ENCODE measurements at places on chromosomes 6 and 20. TPM values are rescaled to one million over a fixed set of nuclear protein-coding genes. Genes with fewer than 3 reads are reported as not detected.

DNA sequence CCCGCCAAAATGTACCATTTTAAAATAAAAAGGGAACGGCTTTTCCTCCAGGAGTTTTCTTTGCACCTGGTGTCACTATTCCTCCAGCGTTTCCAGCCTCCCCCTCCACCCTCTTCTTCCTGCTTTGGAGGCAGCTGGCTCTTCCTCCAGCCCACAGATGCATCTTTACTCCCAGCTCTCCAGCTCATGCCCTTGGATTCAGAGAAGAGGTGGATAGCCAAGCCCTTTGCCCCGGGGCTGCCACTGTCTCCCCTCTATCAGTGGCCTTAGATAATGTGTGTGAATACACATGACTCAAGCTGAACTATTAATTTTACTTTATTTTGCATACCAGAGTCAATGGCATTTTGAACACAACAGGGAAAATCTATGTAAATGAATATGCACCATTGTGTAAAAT lies 15.3 kb upstream of the CDH4 start:
- no peak for DNase-seq

- DNase-seq: no peak
Observed at GRCh38 chr6:92376691-92377090, 1042.7 kb downstream of the EPHA7 start.

The FANCE gene
- total RNA-seq: 4.9 TPM

GRCh38 chr6:33880104-33880678 lies 76.4 kb upstream of the MLN start:
- DNase-seq: no peak

GRCh38 chr6:2237001-2237400 lies 8.4 kb downstream of the GMDS start:
- no peak for DNase-seq

DNA sequence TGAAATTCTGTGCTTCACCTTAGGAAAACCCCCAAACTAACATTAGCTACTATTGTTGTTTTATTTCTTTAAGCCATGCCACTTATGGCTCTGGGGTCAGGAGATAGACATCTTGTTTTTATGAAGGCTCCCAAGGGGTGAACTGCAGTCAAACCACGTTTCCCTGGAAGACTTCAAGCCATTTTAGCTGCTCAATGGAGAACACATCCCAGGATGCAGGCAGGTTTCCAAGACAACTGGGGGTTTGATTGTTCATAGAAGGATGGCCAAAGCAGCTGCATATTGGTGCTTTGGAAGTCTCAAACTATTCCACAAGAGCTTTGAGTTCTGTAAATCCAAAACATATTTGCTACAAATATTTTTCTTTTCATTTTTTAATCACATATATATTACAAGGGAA lies 818.0 kb downstream of the MAFB start:
- DNase-seq: no peak

DNA sequence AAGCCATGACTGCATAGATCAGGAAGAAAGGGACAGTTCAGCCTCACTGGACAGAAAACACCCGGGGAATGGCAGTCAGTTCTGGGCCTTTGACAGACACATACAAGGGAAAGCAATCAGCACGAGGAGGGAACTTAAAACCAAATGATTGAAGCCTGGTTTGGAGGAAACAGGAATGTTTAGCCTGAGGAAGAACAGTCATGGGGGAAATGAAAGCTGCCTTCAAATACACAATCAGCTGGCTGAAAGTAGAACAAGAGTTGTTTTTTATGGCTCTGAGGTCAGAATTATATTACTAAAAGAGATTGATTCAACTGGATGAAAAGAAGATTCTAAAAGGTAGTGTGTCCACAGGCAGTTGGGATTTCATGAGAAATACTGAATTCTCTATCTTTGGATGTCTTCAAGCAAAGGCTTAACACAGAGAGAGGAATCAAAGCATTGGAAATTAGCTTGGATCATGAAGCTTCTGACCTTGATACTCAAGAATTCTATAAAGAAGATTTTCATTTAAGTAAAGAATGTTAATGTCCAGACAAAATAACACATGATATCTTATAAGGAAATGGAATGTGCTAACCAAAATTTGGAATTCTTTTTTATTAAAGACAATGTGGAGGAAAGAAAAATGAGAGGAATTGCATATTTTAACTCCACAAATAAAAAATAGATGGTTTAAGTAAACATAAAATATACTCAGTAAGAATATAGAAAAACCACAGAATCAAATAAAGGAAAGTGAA lies 216.6 kb downstream of the IBTK start:
- DNase-seq: no peak

DNA sequence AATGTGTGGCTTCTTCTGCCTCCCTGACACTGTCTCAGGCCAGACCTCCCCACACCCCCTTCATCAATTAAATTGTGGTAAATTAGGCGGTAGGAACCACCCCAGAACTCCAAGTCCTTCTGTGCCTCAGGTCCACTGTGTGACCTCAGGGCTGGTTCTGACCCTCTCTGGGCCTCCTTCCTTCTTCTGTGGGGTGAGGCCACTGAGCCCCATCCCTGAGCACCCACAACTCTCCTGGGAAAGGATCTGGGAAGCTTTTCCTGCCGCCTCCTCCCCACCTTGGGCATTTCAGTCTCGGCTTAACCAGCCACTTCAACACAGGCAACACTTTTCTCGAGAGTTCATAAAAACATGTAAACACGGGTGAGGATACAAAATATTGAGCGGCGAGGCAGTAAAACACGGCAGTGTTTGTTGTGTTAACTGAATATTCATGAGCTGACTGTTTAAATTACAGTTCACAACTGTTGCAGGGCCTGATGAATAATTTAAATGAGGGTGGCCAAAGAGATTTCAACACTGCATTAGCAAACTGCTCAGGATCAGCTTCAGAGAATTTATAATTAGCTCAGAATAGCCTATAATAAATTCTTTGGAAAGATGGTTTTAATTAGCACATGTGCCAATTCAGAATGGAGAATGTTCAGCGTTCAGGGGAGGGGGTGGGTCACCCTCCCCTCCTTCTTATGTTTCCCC lies 112.1 kb downstream of the TOX2 start:
- no peak for DNase-seq

DNA sequence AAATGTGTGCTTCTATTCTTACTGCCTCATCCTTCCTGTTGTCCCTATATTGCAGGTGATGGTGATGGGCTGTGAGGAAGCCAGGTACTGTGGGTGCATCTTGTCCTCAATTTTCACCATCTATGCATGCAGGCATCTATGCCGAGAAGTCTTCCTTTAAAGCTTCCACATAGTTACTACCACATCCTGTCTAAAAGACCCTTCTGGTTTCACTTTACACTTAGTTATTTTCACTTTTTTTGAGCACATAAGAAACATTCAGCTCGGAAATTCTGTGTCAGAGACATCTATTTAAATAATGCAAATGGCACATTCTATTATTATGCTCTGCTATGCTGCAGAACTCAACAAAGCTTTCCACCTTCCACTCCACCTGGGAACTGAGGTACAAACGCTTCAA lies 28.2 kb upstream of the FABP7 start:
- no peak for DNase-seq

The MICA gene
- total RNA-seq: 23.7 TPM

DNA sequence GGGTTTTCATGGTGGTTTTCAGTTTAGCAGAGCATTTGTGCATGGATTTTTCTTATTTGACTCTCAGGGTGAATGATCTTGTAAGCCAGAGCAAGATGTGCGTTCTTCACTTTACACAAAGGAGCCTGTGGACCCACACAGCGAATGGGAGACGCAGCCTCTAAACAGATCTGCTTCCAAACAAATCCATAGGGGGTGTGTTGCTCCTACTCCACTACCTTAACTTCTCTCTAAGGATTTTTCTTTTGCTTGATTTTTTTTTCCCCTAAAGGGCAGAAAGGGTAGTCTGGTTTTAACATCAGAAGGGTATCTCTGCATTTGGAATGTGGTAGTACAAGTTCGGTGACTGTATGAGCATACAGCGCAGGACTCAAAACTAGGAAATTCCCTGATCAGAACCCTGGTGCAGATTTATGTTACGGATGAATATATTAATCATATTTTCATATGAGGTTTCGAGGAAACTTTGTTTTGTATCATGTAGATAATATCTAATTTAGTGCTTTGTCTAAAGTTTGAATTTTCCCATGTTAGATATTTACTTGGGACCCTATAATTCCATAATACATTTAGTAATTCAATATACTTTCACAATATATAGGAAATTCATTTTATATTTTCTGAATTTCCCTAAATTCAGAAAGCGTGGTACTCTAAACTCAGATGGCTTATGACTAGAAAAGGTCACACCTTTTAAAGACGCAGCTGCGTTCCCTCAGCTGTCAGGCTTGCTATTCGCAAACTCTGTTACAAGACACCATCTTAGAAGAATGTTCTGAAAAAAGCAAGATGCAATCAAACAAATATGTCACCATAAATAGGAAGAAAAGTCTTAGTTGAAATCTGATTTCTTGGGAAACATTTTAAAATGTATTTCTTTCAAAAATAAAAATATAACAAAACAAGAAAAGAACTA lies 196.9 kb downstream of the TMEM242 start:
- no peak for DNase-seq

DNA sequence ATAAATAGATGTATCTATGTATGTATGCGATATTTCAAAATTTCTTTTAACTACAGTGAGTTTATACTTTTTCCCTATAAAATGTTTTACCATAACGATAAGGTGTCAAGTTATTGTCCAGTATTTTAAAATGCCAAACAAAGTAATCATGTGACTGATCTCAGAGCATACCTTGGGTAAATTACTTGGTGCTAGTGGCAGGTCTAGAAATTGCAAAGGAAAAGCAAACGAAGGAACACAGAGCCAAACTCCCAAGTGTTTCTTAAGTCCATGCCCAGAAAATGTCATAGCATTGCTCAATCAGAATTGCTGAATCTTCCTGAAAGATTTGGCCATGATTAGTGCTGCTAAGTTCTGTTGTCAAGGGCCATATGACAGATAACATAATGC lies 77.5 kb downstream of the CAP2 start:
- DNase-seq: no peak

The ADGRG6 gene
- total RNA-seq: 15.1 TPM

GRCh38 chr20:36273414-36274180 lies 32.5 kb upstream of the DLGAP4 start:
- DNase-seq: no peak

The DOP1A gene
- total RNA-seq: 34.5 TPM

DNA sequence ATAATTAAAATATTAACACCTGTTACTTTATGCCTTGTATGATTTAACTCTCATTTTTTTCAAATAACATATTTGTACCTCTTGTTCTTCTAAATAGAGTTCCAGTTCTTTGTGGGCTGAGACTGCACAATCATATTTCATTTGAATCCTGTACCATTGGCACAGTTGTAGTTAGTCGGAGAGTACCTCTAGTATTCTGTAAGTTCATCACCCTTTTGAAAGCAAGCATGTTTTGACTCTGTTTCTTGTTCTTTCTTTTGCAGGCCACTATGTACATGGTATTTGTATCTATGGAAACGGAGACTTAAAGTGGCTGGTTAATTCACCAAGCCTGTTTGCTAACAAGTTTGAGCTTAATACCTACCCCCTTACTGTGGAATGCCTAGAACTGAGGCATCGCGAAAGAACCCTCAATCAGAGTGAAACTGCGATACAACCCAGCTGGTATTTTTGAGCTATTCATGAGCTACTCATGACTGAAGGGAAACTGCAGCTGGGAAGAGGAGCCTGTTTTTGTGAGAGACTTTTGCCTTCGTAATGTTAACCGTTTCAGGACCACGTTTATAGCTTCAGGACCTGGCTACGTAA lies 68.2 kb downstream of the C6orf52 start:
- DNase-seq: no peak

- peak; percentile 30 for DNase-seq
Observed at GRCh38 chr6:113414511-113414910, 442.6 kb upstream of the MARCKS start.

DNA sequence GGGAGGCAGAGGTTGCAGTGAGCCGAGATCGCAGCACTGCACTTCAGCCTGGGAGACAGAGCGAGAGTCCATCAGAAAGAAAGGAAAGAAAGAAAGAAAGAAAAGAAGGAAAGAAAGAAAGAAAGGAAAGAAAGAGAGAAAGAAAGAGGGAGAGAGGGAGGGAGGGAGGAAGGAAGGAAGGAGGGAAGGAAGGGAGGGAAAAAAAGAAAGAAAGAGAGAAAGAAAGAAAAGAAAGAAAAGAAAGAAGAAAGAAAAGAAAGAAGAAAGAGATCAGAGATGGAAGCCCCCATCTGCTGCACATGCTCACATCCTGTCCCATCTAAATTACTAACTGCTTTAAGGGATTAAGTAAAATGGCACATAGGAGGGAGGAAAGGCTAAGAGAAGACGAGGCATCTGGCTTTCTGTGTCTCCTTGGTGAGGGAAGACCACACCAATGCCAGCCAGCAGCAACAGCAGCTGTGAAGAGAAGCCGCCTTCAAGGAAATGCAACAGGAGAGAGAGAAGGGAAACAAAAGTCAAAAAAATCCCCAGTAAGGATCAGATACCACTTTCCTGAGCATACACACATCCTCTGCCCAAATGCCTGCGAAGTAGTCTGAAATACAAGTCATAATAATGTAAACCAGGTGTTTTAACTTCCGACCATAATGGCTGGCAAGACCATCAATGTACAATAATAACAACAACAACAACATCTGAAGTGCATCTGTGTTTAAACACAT lies 300.2 kb upstream of the JARID2 start:
- DNase-seq: no peak

The SYS1 gene
- 25.2 TPM for total RNA-seq

The TMEM217 gene
- total RNA-seq: 4.0 TPM

DNA sequence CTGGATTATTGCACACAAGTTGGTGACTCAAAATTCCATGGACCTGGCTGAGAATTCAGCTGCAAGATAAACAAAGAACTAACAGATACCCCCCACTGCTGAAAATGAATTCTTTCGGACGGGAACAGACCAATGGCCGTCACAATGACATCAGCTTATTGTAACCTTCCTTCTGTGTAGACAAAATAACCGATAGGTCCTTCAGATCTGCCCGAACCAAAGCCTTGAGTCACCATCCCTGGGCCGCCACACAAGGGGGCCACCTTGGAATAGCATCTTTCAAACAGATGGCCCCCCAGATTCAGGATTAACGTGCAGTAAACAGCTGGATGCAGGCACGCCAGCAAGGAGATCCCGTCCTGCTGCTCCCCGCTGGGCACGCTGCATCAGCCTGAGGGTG lies 214.0 kb upstream of the EXOC2 start:
- DNase-seq: no peak

The ELOVL2 gene
- total RNA-seq: 0.14 TPM

GRCh38 chr6:134662077-134662700 lies 287.7 kb downstream of the ALDH8A1 start:
- no peak for DNase-seq

The POU5F1 gene
- total RNA-seq: 1.8 TPM

DNA sequence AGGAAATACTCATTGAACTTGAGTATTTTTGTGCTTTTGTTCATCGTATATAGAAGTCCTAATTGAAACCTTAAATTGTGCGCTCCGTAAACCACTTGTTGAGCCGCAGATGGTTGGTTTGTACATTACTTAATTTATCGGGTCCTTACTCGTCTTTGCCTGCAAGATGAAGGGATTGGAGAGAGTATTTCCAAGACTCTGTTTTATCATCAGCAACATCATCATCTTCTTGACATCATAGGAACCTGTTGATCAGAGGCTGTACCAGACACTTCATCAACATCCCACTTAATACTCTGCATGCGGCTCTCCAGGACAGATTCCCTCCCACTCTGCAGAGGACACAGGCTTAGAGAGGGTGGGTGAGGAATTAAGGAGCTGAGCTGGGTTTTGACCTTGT lies 28.6 kb downstream of the TIAM2 start:
- no peak for DNase-seq

GRCh38 chr20:19314621-19315020 lies 102.2 kb downstream of the SLC24A3 start:
- no peak for DNase-seq

- DNase-seq: no peak
Observed at GRCh38 chr6:117568831-117569410, 33.4 kb downstream of the GOPC start.
